ENCODE measurements at places on chromosomes 12 and 14.

GRCh38 chr12:88953029-88953586 lies 372.8 kb upstream of the KITLG start:
- no peak for DNase-seq

DNA sequence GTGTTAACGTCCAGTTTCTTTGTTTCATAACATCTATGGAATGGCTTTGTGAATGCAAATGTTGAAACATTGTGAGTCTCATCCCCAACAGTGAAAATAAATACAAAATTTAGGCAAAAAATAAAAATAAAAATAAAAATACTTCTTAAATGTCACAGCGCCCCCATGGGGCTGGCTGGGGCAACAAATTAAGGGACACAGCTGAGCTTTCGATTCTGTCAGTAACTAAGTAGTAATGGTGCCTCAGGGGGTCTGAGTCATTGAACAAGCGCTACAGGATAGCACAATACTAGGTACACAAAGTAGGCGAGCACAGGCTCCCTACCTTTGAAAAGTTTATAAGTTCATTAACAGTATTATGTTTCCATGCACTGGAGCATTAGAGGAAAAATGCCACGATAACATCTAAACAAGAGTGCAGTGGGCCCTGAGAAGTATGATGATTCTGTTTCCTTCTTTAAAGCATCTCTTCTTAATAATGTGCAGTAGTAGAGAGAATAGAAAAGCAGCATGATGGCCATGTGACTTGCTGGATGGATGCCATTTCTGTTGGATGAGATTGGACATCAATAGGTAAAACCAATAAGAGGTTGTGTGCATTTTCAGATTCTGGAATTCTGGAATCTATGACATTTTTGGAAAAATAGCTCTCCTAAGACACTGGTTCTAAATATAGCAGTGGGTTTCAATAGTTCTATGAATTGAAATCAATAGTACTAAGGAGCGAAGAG lies 667.2 kb downstream of the DIO2 start:
- peak; percentile 5 for DNase-seq

DNA sequence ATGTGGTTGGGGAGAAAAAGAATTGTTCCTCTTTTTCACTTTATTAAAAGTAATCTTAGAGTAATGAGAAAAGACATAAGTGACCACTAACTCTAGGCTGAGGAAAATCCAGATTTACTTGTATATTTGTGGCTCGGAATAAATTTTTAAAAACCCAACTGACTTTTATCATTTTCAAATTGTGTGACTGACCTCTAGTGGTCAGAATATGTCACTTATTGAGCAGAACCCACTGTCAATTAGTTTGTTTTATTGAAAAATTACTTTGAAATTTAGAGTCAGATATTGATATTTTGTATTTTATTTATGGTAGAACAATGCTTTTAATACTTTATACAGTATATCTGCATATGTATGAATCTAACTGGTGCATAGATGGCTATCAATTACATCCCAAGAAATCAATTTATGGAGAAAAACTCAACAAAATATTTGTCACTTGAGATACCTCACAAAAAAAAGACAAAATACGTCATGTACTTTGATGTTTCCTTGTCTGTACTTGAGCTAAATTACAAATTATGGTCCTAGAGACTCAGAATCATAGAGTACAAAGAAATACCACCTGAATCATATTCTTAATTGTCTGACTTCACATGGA lies 229.4 kb downstream of the CNTN1 start:
- peak; percentile 35 for DNase-seq

DNA sequence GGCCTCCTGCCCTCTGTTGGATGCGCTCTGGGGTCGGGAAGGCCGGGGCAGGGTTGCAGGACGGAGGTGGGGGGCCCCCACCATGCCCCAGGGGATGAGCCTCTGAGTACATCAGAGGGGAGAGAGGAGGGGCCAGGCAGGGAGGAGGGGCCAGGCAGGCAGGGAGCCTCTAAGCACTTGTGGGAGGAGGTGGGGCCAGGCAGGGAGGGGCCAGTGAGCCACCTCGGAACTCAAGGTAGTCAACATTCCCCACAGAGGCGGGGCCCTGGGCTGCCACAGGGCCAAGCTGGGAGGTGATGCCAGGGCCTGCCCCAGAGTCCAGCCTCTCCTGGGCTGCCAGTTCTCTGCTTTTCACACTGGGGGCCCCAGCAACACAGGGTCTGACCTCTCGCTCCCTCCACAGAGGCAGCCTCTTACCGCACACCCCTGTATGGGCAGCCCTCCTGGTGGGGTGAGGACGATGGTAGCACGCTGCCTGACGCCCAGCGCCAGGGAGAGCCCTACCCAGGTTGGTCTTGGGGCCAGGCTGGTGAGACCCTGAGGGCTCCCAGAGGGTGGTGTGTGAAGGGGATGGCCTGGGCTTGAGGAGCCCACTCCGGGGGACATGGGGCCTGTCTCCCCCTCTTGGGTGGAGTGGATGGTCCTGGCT lies 17.4 kb downstream of the CEP170B start:
- DNase-seq: peak; percentile 67

- no peak for DNase-seq
Observed at GRCh38 chr12:80892597-80893445, 44.9 kb downstream of the LIN7A start.

- peak; percentile 40 for DNase-seq
Observed at GRCh38 chr12:94674835-94675234, 24.5 kb upstream of the TMCC3 start.

- no peak for DNase-seq
Observed at GRCh38 chr12:127660961-127661360, 606.0 kb upstream of the TMEM132C start.

DNA sequence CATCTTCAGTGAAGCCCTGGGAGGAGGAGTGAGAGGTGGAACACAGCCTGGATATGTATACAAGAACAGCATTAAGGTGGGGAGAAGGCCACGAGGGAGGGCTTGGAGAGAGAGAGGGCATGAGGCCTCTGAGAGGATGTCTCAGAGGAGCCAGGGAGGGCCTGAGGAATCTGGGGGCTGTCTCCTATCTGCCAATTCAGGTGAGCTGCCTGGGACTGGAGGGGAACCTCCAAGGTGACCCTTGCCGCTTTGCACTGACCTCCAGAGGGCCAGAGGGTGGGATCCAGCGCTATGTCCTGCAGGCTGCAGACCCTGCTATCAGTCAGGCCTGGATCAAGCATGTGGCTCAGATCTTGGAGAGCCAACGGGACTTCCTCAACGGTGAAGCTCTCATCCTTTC lies 4.4 kb downstream of the ARHGEF25 start:
- DNase-seq: no peak

GRCh38 chr12:56375598-56376434 lies 13.2 kb upstream of the APOF start:
- DNase-seq: no peak

DNA sequence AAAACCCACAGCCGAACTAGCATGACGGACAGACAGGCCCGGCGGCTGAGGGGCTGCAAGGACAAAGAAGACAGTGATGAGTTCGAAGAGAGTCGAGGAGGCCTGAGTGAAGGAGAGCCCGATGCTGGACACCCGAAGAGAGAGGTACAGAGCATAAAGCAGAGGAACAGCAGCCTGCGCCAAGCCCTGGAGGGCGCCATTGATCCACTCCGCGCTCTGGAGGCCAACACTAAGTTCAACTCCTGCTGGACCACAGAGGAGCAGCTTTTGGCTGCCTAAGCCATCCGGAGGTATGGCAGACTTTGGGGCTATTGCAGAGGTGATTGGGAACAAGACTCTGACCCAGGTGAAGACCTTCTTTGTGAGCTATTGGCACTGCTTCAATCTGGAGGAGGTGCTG lies 7.8 kb upstream of the PLXNC1 start:
- DNase-seq: peak; percentile 74

GRCh38 chr12:50032515-50032853 lies 7.2 kb upstream of the RACGAP1 start:
- DNase-seq: no peak

GRCh38 chr12:64578566-64578965 lies 31.7 kb upstream of the RASSF3 start:
- no peak for DNase-seq

- DNase-seq: no peak
Observed at GRCh38 chr12:65319688-65320200, 41.3 kb downstream of the MSRB3 start.

DNA sequence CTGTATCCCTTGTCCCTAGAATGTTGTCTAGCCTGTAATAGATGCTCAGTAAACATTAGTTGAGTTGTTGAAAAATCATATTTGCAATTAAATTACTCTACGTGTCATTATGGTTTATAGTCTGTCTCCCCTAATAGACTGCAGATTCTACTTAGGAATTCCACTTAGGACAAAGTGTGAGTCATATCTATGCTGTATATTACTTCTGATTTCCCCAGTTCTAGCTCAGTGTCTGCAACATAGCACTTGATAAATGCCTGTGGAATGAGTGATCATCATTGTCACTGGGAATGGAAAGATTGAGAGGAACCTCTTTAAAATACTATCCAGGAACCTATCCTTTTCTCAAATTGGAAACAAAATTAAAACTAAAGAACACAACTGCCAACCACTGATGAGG lies 99.3 kb downstream of the TBX5 start:
- no peak for DNase-seq

GRCh38 chr14:32217301-32217700 lies 14.2 kb upstream of the RNU6-8 start:
- no peak for DNase-seq

- no peak for DNase-seq
Observed at GRCh38 chr12:11688379-11688778, 38.9 kb downstream of the ETV6 start.

DNA sequence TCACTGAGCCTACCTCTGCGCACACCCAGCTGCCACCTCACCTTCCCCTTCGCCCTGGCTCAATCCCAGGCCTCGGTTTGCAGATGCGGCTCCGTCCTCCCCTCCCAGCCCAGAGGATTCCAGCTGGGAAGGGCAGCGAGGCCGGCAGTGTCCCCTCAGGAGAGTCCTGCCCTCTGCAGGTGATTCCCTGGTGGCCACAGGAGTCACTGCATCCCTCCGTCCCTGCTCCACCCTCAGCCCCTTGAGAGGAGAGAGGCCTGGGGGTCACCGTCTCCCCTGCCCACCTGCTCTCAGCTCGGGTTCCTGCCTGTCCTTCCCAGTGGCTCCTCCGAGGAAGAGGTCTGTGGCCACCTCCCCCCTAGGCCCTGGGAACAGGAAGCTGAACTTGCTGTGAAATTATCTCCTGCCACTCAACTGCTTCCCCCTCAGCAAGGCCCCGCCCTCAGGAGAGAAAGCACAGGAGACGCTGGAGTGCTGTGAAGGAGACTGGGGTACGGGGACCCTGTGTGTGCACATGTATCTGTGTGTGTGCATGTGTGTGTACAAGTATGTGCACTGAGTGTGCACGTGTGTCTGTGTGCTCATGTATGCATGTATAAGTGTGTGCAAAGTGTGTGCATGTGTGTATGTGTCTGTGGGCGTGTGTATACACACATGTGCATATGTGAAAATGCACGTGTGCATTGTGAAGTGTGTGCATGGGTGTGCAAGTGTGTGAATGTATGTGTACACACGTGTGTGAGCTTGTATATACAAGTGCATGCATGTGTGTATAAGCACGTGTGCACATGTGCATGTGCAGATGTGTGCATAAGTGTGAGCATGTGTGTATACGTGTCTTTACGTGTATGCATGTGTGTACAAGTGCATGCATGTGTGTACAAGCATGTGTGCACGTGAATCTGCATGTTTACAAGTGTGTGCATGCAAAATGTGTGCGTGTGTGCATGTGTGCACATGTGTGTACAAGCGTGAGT lies 13.2 kb upstream of the GALNT9 start:
- peak; percentile 87 for DNase-seq

DNA sequence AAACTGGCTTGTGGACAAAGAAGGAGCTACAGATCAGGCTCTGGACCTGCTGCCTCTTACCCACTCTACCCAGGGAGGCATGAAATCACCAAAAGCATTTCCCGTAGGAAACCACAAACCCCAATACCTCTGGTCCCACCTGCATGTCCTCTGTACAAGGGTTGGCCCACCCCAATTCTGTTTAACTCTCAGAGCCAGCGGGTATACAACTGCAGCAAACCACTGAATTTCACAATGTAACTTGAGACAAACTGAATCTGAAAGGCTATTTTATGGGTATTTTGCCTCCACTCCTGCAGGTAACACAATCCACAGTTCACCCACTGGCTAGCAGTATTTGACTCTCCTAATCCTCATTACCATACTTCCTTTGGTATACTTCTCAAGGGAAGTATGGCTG lies 16.5 kb downstream of the SIX1 start:
- DNase-seq: peak; percentile 28

GRCh38 chr14:66076176-66076575 lies 410.0 kb upstream of the CCDC196 start:
- no peak for DNase-seq

GRCh38 chr12:92183575-92183974 lies 37.9 kb upstream of the BTG1 start:
- no peak for DNase-seq

DNA sequence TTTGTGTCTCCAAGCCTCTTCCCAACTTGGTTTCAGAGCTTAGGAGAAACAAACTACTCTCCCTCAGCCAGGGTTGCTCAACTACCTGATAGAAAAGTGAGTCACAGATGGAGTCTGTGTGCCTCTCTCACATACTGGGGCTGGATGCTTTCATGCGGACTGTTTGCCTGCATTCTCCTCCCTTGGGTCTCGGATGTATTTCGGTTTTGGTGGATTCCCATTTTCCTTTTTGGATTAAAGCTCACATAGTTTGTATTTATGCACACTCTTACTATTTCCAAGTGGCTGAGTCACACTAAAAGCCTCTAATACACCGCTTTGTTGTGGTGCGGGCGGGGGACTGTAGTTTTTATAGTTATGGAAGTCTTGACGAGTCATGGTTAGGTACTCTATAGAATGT lies 505.4 kb downstream of the LRFN5 start:
- DNase-seq: no peak

DNA sequence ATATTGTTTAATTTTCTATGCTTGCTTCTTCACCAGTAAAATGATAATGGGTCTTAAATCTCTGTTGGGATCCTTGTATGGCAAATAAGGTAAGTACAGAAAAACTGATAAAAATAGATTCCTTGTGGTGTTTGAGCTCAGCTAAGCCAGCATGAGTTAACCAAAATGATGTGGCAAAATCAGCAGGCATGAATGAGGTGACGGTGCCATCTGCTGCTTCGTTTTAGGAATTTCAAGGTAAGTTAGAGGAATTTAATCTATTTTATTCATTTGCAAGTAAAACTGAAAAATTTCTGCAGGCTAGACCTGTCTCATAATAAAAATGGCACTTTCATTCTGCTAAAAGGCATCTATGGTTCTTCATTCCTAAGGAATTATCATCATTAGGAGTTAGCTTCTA lies 10.0 kb upstream of the CLEC7A start:
- peak; percentile 79 for DNase-seq

GRCh38 chr12:65308601-65309071 lies 30.2 kb downstream of the MSRB3 start:
- DNase-seq: no peak

GRCh38 chr12:71581206-71581605 lies 82.4 kb downstream of the ZFC3H1 start:
- no peak for DNase-seq

DNA sequence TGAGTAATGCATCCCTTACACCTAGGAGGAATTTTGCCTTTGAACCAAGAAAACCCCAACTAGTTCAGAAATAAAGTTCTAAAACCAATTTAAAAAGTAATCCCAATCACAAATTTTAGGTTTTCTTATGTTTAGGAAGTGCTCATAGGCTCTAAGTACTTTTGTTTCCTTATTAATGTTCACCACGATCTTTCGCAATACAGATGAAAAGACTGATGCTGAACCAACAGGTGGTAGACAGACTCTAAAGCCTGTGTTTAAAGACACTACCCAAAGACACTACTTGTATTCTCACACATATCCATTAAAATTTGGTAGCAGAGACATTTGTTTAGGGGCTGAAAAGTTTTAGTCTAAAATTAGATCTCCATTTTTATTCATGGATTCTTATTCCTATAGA lies 10.6 kb upstream of the PHLDA1 start:
- peak; percentile 59 for DNase-seq

- DNase-seq: no peak
Observed at GRCh38 chr14:32205554-32205953, 2.5 kb upstream of the RNU6-8 start.

All from NB4 (cell line).